Natural killer cell treated with Interleukin-12 subunit alpha and Interleukin-12 subunit beta and Interleukin-15 and Interleukin-18, amount 100 ng/mL, for 72 hours (primary cell): ENCODE measurements at places on chromosomes 12 and 14.

GRCh38 chr12:38664661-38665269, 240.6 kb downstream of the CPNE8 start:
- no peak for DNase-seq

GRCh38 chr12:11739980-11740577, 90.6 kb downstream of the ETV6 start:
- DNase-seq: no peak

- no peak for DNase-seq
Measured at GRCh38 chr14:71398450-71398849, 491.2 kb downstream of the PCNX1 start.

DNA sequence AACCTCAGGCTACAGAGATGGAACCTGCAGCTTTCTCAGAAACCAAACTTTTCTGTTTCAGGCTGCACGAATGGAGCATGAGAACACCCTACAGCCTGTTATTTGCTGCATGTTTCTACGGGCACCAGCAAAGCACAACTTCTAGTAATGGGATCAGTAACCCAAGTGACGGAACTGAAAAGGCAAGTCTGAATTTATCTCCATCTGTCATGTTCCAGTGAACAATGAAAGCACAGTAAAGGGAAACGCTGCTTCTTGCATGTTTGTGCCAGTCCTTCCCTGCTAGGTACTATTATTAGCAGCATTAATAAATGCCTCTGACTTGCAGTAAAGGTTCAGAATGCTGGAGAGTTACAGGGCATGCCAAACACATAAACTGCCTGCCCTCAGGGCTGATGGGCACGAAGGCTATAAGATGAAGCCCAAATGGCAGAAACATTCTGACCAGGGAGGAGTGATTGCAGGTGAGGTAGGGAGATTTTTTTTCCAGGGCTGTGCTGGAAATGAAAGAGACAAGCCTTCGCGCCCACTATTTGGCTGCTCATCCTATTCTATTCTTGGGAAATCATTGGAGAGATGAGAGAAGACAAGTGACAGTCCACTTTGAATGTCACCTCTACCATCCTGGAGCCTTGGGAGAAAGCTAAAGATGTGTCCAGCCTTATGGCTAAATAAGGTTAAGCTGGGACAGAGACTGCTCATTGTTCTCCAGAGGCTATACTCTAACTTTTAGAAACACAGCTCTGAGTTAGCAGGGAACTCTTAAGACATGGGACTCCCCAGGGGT, 100.4 kb upstream of the PLXNC1 start:
- DNase-seq: no peak

- DNase-seq: no peak
Measured at GRCh38 chr12:25839470-25839869, 119.0 kb upstream of the RASSF8 start.

GRCh38 chr14:93464271-93464670, 33.5 kb downstream of the UNC79 start:
- no peak for DNase-seq

GRCh38 chr12:113479590-113480335, 8.1 kb upstream of the LHX5 start:
- no peak for DNase-seq

DNA sequence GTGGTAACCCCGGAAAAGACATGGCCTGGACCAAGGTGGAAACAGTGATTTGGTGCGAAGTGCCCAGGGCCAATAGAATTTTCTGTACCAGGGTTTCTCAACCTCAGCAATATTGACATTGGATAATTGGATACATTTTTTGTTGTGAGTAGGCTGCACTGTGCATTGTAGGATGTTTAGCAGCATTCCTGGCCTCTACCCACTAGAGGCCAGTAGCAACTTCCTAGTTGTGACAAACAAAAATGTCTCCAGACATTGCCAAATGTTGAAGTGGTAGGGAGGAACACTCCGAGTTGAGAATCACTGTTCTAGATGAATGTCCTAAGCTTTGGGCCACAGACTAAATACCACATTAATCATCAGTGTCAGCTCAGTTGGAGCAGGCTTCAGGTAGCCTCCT, 6.2 kb upstream of the CGRRF1 start:
- no peak for DNase-seq

DNA sequence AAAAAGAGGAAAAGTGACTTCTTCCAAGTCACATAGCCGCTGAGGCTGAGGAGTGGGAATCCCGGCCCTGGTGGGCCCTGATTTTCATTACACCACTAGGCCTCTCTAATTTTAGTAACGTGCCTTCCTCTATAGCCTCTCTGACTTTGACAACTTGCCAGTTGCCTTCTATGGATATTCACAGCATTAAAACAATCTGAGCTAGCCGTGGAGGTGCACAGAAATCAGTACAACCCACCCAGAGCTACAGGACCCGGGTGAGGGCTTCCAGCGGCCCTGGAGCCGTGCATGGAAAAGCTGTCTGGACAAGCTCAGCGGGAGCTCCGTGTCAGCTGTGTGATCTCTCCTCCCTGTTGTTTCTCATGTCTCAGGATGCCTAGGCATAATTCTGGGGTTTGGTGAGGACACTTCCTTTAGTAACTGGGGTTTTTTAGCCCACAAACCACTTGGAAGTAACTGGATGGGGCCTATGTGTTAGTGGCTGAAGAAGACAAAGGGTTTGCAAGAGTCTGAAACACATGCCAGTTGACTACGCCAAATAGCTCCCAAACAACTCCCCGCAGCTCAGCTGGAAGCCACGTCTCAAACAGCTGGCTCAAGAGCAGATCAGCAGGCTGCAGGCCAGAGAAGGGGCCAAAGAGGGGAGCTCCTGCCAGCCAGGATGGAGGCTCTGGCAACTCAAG, 53.0 kb downstream of the SSH1 start:
- DNase-seq: no peak

- no peak for DNase-seq
Measured at GRCh38 chr12:55385891-55386290, 14.4 kb upstream of the OR6C65 start.

- DNase-seq: peak; percentile 73
Measured at GRCh38 chr12:52221912-52222457, 11.1 kb upstream of the KRT7 start.

- no peak for DNase-seq
Measured at GRCh38 chr14:105271224-105271890, 23.0 kb downstream of the BTBD6 start.

GRCh38 chr14:81222691-81223090, 1.9 kb upstream of the GTF2A1 start:
- no peak for DNase-seq

DNA sequence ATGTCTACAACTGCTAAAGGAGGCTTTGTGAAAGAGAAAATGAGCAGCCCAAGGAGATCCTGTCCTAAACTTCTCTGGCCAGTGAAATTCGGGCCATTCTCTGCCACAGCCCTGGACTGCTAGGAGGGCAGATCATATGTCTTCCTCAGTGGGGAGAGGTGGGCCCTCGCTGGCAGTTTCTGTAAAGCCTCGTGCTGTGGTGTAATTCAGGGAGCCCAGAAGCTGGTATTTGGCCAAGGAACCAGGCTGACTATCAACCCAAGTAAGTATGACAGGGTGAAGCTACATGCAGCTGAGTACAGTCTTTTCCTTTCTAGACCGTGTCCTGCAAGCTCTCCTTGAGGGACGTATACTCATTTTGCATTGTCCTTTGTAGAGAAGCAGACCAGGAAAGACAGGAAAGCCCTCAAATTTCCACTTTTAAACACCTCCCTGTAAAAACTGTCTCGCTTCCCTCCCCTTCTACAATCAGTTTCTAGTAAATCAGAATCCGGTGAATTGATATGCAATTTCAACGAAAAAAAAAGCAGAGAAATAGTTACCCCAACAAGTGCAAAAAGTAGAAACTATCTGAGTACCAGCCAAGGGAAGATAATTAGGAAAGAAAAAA, 106.8 kb downstream of the DAD1 start:
- DNase-seq: no peak

DNA sequence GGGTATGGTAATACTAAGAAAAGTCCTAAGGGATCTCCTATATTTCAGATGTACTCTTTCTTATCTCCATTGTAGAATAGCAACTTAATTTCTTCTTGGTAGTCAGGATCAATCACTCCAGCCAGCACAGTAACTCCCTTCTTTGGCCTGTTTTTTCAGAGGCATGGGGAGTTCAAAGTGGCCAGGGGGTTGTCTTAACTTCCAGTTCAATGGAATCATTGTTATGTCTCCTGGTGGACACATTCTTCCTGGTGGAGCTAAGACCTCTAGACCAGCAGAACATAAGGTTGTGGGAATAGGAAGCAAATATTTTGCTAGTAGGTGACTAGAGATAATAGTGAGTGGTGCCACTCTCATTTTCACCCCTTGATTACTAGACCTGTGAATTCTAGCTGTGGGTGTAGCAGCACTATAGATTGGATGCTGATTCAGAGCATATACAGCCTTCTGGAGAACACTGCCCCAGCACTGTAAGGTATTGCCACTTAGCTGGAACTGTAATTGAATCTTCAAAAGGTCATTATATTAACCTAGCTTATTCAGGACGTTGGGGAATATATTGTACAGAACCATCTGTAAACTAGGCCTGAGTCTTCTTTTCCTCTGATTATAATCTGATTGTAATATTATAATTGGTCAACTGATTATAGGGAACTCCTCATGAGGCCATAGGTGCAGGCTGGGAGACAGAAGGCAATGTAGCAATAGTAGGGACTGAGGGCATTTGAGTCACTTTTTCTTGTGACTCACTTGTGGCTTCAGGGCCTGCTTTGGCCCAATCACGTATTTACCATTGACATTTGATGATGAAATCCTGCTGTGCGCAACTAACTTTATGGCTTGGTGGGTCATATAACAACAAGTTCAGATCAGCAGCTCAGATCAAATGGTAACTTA, 60.2 kb upstream of the ATP2B1 start:
- DNase-seq: peak; percentile 72

DNA sequence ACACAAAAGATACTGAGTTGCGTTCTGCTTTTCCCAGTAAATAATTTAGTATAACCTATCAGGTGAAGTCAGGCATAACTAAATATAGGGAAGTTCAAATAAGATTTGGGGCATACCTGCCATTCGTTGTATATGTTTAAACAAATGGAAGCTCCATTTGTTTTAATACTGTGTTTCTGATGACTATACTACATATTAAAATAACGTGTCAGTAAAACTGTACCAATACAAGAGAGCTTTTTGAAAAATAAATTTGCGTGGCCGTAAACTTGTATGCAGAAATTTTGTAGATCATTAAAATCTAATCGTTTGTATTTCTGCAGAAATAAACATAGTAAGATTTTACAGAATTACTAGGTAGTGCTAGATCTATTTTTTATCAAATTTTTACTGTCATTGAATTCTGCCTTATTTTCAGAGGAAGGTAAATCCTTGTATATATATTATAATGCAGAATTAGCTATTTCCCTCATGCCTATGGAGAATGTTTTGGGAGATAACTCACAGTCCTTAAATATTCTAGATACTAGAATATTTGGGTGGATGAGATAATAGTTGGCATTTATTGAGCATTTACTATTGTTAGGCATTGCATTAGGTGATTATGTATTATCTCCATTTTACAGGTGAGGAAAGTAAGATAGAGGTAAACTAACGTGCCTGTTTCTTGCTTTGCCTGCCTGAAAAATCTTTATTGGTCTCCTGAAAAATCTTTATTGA, 1.5 kb downstream of the SCFD1 start:
- DNase-seq: no peak

- DNase-seq: no peak
Measured at GRCh38 chr12:29778531-29778930, 5.2 kb downstream of the TMTC1 start.

- DNase-seq: no peak
Measured at GRCh38 chr14:43399289-43399688, 1107.8 kb downstream of the FSCB start.

DNA sequence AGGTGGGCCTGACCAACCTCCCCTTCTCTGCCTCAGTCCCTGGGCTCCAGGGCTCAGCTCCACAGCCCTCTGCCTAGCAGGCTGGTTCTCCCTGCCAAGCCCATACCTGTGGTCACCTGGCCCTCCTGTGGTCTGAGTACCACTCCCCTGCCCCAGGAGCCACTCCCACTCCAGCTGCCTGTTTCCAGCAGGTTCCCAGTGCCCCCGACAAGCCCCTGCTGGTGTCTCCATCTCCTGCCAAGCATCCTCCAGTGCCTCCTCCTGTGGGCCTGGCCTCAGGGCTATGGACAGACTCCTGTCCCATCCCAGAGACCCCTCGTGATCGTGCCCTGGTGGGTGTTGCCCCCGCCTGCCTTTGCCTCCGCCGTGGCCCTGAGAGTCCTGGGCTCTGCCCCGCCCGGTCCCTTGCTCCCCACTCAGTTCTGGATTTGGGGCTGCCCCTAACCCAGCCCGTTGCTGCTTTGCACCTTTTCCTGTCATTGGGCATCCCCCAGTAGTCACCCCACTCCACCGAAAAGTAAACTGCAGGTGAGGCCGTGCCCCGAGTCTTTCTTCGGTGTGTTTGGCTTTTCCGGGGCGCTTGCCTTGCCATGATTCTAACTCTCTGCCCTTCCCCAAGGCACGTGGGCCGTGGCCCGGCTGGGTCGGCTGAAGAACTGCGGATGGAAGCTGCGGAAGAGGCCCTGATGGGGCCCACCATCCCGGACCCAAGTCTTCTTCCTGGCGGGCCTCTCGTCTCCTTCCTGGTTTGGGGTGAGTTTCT, 9.8 kb downstream of the MEG3 start:
- DNase-seq: no peak

- no peak for DNase-seq
Measured at GRCh38 chr12:24754690-24755638, 193.9 kb downstream of the BCAT1 start.

DNA sequence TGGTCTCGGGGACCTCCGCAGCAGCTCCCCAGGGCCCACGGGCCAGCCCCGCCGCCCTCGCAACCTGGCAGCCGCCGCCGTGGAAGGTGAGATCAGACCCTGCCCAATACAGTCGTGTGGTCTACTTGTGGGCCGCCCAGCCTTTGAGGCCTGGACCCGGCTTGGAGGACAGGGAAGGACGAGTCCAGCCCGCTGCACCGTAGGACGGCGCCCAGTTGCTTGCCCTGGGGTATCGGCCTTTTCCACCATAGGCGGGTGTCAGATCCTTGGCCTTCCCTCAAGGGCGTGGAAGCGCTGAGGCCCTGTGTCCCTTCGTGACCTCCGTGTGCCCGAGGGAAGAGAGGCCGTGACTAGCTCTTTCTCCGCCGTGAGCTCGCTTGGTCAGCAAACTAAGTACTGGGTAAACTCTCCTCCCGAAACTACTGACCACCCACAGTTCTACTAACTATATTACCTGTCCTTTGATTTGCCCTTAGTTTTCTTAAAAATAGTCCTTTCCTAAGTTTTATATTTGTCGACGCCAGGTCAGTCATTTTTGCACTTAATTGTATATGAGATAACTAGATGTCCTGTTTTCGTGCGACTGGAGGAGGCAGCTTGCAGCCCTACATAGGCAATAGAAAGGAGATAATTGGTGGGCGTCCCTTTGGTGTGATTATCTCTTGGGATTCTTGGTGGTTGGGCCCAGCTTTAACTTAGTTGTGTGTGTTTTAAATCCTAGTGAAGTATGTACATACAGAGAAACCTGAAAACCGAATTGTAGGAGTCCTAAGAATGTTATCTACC, 757 bp downstream of the SLC25A3 start:
- peak; percentile 62 for DNase-seq

DNA sequence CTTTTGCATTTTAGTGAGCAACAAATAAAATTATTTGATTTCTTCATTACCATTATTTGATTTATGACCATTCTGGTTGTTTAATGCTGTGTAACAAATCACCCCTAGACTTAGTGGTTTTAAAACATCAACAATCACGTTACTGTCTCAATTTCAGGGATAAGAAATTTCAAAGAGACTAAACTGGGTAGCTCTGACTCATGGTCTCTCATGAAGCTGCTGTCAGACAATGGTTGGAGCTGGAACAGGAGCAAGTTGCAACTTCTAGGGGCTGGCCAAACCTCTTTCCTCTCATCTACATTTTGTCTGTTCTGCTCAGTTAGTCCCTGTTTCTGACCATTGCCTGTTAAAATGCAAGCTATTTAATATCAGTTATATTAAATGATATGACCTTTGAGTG, 517.0 kb downstream of the KCNH5 start:
- DNase-seq: no peak
